HCT116 (cell line): ENCODE measurements at places on chromosomes 3 and 15. TPM values are rescaled to one million over a fixed set of nuclear protein-coding genes. Genes with fewer than 3 reads are reported as not detected.

- H3K27me3 ChIP-seq = no peaks in the 10 kb centered on the region
- no peaks in the 10 kb centered on the region for H3K36me3 ChIP-seq
- peaks cover 4% of the 10 kb centered on the region; the same call in 1 of the 2 replicates for H3K4me1 ChIP-seq
- DNase-seq = no peak
- no peak overlapping the region for H3K4me3 ChIP-seq
Measured at GRCh38 chr15:52042051-52042851, 23.2 kb downstream of the MAPK6 start.

DNA sequence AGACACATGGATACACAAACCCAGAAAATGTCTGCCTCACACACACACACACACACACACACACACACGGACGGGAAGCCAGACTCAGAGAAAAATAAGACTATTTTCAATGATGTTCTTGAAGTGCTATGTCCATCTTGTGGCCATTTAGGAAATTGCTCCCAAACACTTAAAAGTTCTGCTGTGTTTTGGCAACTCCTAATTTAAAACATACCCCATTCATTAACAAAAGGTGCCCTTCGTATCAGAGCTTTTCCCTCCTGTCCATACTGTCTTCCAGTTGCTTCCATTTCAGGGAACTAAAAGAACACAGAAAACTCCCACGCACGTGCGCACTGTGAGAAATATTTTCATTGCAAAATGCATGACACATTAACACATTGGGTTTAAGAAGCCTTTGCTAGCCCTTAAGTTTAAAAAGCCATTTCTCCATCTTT, 44.6 kb downstream of the SLC12A1 start:
- no peak overlapping the region for H3K27ac ChIP-seq
- H3K36me3 ChIP-seq = no peaks in the 10 kb centered on the region
- H3K4me3 ChIP-seq = no peak overlapping the region
- no peaks in the 10 kb centered on the region for H3K4me1 ChIP-seq
- peak; percentile 51 for DNase-seq
- no peaks in the 10 kb centered on the region; the same call in 1 of the 2 replicates for H3K27me3 ChIP-seq

DNA sequence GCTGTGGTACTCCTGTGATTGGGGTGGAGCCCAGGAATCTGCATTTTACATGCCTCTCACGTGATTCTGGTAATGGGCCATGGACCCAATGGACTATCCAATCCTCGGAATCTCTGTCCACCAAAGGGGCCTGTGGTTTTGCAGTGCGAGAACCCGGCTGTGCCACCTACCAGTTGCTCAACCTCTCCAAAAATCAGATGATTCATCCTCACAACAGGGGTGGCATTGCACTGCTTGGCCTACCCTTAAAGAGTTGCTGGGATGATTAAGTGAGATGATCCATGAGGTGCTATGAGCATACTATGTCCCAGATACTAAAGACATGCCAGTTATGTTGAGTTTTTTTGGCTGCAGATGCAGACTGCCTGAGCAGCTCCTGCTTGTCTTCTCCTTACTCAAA, 5.1 kb downstream of the ANP32A start:
- DNase-seq = no peak
- H3K27ac ChIP-seq = no peak overlapping the region
- 0 out of 2 replicates have a peak, but pooled peaks cover 3% of the 10 kb centered on the region for H3K36me3 ChIP-seq
- peaks cover 19% of the 10 kb centered on the region for H3K4me1 ChIP-seq
- H3K4me3 ChIP-seq = no peak overlapping the region
- no peaks in the 10 kb centered on the region for H3K27me3 ChIP-seq

GRCh38 chr15:94027581-94027980, 203.8 kb upstream of the MCTP2 start:
- H3K27me3 ChIP-seq = peaks cover 8% of the 10 kb centered on the region; the same call in 1 of the 2 replicates
- H3K36me3 ChIP-seq = no peaks in the 10 kb centered on the region
- no peak for DNase-seq

- no peaks in the 10 kb centered on the region for H3K36me3 ChIP-seq
- no peak overlapping the region for H3K27ac ChIP-seq
- no peaks in the 10 kb centered on the region for H3K4me1 ChIP-seq
- H3K27me3 ChIP-seq = no peaks in the 10 kb centered on the region
Measured at GRCh38 chr15:100842756-100843730, 36.6 kb upstream of the ALDH1A3 start.

GRCh38 chr3:123952844-123953520, 8.0 kb downstream of the CCDC14 start:
- H3K4me1 ChIP-seq = no peaks in the 10 kb centered on the region
- no peak overlapping the region for H3K4me3 ChIP-seq
- no peak for DNase-seq
- no peaks in the 10 kb centered on the region for H3K27me3 ChIP-seq
- no peak overlapping the region for H3K27ac ChIP-seq
- peaks cover 32% of the 10 kb centered on the region for H3K36me3 ChIP-seq

GRCh38 chr3:102980355-102980696, 545.5 kb downstream of the ZPLD1 start:
- H3K4me1 ChIP-seq = peaks cover 17% of the 10 kb centered on the region
- H3K4me3 ChIP-seq = no peak overlapping the region
- no peak for DNase-seq
- H3K27ac ChIP-seq = no peak overlapping the region
- no peaks in the 10 kb centered on the region for H3K36me3 ChIP-seq
- no peaks in the 10 kb centered on the region for H3K27me3 ChIP-seq

DNA sequence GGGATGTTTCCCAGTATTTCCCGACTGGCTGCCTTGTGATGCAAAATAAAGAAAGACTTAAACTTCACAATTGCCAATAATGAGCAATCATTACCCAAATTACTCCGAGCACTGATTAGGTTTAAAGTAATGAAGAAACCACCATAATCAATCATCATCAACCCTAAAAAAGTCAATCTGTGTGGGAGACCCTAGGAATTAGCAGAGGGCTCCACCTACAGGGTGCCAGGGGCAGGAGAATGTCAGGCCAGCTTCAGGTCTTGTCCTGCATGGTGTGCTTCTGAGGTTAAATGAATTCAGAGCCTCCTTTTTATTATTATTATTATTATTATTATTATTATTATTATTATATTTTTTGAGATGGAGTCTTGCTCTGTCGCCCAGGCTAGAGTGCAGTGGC, 478.0 kb upstream of the ARRDC4 start:
- no peaks in the 10 kb centered on the region for H3K27me3 ChIP-seq
- H3K4me3 ChIP-seq = no peak overlapping the region
- no peaks in the 10 kb centered on the region for H3K36me3 ChIP-seq
- no peak for DNase-seq

DNA sequence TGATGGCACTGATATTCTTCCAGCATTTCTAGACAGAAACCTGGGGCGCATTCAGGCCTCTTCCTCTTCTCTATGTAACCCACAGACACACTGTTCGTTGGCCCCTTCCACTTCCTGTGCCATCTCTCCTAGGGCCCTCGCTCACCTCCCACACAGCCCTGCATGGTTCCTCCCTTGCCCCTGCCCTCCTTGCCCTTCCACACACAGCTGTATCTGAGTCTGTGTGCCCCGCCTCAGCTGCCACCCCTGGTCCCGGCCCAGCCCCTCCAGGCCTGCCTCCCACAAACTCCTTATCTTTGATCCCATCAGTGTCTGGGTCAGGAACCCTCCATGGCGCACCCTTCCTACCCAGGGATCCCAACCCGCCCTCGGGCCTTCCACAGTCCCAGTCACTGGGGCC, 37.9 kb downstream of the RAB6B start:
- DNase-seq = no peak
- H3K4me1 ChIP-seq = no peaks in the 10 kb centered on the region
- H3K4me3 ChIP-seq = no peak overlapping the region
- H3K27me3 ChIP-seq = no peaks in the 10 kb centered on the region
- no peak overlapping the region for H3K27ac ChIP-seq
- no peaks in the 10 kb centered on the region for H3K36me3 ChIP-seq

DNA sequence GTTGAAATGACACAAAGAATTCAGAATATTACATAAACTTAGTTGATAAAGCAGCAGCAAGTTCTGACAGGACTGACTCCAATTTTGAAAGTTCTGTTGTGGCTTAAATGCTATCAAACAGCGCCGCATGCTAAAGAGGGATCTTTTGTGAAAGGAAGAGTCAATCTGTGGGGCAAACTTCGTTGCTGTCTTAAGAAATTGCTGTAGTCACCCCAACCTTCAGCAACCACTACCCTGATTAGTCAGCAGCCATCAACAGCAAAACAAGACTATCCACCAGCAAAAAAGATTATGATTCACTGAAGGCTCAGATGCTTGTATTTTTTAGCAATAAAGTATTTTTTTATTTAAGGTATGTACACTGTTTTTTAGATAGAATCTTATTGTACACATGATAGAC, 14.2 kb downstream of the CRBN start:
- DNase-seq = no peak
- no peak overlapping the region for H3K4me3 ChIP-seq
- no peak overlapping the region for H3K27ac ChIP-seq
- no peaks in the 10 kb centered on the region for H3K4me1 ChIP-seq

DNA sequence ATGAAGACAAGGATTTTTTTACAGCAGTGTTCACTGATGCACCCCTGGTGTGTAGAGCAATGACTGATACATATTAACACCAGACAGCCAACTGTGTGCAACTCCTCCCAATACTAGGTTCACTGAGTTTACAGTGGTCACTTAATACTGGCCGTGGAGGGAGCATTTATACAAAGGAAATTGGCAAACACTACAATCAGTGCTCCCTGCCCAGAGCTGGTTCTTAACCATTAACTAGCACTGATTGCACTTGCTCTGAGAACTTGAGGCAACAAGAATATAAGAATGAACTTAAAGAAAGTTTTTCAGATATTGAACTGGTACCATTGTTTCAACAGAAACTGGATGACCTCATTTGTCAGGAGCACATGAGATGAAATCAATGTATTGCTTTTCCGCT, 110.6 kb downstream of the MAGI1 start:
- H3K27ac ChIP-seq = no peak overlapping the region
- H3K4me1 ChIP-seq = peaks cover 51% of the 10 kb centered on the region
- no peak overlapping the region for H3K4me3 ChIP-seq
- no peaks in the 10 kb centered on the region for H3K36me3 ChIP-seq
- H3K27me3 ChIP-seq = no peaks in the 10 kb centered on the region
- DNase-seq = no peak

- no peak for DNase-seq
- H3K36me3 ChIP-seq = no peaks in the 10 kb centered on the region
- no peak overlapping the region for H3K27ac ChIP-seq
- no peak overlapping the region for H3K4me3 ChIP-seq
Measured at GRCh38 chr3:68631850-68632545, 300.3 kb downstream of the TAFA4 start.

DNA sequence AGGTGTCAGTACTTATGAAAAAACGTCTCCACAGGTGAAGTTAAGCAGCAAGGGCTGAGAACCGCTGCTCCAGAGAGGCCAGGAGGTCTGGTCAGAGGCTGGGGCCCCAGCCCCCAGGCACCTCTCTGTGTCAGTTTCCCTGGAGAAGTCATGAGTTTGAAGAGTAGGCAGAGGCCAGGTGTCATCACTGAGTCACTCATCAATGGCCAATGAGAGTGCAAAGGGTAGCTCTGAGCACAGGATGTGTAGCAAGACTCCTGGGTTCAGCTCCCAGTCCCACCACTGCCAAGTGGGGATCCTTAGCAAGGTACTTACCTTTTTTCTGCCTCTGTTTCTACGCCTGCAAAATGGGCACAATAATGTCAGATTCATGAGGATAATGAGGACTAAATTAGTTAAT, 47.9 kb downstream of the CORO2B start:
- H3K4me3 ChIP-seq = no peak overlapping the region
- H3K27me3 ChIP-seq = no peaks in the 10 kb centered on the region
- DNase-seq = no peak
- H3K4me1 ChIP-seq = peaks cover 13% of the 10 kb centered on the region
- no peaks in the 10 kb centered on the region for H3K36me3 ChIP-seq

- no peak overlapping the region for H3K4me3 ChIP-seq
- no peak for DNase-seq
- no peak overlapping the region for H3K27ac ChIP-seq
Measured at GRCh38 chr15:78615151-78615589, 5.6 kb downstream of the CHRNA3 start.

DNA sequence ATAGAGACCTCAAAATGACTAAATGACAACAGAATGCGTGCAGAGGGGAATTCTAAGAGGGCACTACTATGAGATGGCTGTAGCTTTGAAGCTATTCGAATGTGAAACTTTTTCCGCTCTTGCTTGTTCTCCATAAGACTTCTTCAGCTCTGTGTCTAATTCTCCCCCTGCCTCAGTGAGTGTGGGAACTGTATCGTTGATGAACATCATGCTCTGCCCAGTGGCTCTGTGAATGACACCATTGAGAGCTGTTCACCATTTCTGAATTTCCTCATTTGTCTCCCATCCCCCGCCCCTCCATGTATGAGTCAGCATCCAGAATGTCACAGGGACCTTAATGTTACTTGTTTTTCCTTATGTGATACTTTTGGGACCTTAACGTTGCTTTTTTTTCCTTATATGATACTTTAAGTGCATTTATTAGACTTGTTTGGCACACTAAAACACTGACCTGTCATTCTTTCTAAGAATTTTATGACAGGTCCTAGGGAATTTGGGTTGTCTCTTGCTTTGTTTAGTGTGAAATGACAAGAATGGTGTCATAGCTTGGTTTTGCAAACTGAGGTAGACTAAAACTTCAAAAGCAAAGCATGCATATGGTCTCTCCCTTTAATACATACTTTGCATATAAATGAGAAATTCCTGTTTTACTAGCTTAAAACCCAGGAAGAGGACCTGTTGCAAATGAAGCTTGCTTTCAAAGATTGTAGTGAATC, 99.6 kb downstream of the FNDC3B start:
- no peaks in the 10 kb centered on the region for H3K27me3 ChIP-seq
- peak overlapping the region; percentile 8; the same call in 1 of the 2 replicates for H3K27ac ChIP-seq
- H3K4me3 ChIP-seq = peak overlapping the region; percentile 5; the same call in 1 of the 2 replicates
- H3K36me3 ChIP-seq = no peaks in the 10 kb centered on the region

DNA sequence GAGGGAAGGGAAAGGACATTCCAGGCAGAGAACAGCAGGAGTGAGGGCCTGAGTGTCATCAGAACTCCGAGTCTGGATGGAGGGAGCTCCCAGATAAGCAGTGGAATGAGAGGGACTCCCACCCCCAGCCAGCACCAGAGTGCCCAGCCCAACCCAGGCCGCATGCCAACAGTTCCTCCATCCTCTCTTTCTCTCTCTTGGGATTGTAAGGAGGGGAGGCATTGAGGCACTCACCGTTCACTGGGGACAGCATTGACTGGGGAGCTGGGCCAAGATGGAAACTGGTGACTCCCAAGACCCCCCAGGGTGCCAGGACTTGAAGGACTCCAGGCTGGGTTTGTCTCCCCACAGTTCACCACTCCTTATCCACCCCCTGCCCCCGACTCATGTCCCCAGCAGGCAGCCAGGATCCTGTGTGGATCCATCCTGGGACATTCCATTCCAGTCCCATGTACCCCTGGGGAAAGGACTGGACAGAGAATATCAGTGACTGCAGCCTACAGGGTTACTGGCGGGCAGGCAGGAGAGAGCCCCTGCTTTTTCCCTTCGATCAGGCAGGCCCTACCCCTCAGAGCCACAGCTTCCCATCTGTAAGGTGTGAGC, 15.7 kb downstream of the PTH1R start:
- peak overlapping the region; percentile 48; the same call in 1 of the 2 replicates for H3K4me3 ChIP-seq
- no peak for DNase-seq
- H3K27me3 ChIP-seq = no peaks in the 10 kb centered on the region

The ACAN gene
- not detected for total RNA-seq

The ATP13A5 gene
- not detected for total RNA-seq

The ERC2 gene
- total RNA-seq = not detected

The PRTG gene
- total RNA-seq = not detected

The ACTL6A gene
- total RNA-seq = 61.9 TPM

The CGGBP1 gene
- 52.7 TPM for total RNA-seq

The KNG1 gene
- total RNA-seq = 0.25 TPM

The MOBP gene
- not detected for total RNA-seq

The SELENOT gene
- total RNA-seq = 81.6 TPM
